ENCODE measurements at places on chromosomes 7 and 10.

GRCh38 chr7:265192-265997 lies 24.6 kb upstream of the FOXL3 start:
- DNase-seq, result no peak

DNA sequence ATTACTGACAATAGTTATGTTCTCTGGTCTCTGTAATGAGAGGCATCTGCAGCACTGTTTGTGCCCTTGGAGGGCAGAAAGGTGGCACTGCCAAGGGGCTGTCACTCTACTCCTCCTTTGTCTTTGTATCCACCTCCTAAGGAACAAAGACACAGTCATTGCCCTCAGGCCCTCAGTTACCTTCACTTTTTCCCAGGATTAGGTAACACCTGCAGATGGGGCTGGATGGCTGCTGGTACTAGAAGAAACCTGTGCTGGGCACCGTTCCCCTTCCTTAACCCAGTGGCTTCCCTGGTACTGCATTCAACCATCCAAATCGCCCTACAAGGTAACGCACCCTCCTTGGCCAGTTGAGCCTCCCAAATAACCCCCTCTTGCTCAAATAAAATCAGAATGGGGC lies 246.9 kb upstream of the NEBL start:
- no peak for DNase-seq

GRCh38 chr10:33012306-33012705 lies 54.3 kb upstream of the ITGB1 start:
- no peak for DNase-seq

DNA sequence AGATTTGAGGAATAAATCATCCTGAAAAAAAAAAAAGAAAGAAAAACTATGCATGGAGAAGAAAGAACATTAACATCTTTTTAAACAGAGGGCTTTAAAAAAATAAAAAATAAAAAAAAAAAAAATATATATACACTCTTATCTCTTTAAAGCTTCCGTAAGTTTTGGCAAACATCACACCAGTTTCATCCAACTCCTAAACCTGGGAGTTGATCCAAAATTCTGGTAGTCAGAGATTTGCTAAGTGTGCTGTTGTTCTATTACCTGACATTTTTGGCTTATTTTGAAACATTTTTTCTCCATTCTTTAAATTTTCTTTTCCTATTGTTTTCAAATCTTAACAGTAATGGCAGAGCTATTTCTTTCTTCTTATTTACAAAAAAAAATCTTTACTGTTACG lies 273.1 kb downstream of the AGMO start:
- no peak for DNase-seq

DNA sequence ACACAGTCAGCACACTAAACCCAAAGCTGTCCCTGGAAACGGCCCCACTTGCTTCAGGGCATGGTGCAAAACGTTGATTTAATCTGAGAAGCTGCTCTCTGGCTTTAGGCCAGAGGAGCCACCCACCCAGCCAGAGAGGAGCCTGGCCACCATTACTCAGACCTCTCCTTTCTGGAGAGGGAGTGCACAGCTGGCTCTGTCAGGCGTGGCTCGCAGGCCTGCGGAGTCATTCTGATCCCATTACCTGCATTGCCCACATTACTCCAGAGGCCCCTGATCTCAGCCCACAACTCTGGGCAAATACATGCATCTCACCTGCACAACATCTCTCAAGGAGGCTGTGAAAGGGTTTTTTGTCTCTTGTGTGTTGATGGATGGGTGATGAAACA lies 370.0 kb upstream of the IGFBP3 start:
- no peak for DNase-seq
